ENCODE measurements at places on chromosomes 16 and 17.

DNA sequence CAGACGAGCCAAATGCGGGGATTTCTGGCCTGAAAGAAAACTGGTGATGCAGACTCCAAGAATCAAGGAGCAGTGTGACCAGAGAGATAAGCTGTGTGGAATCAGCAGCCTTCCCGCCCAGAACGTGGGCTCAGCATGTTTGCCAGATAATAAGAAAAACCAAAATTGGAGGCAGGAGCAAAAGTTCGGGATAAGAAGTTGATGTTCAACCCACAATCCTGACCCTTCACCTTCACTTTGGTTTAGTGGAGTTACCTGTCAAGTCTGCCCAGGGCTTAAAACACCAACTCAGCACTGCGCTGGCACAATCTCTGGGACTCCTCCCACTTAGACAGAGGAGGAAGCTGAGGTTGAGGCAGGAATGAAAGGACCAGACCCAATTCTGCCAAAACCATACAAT is 3.1 kb downstream of the SLC43A2 start:
- no peak for DNase-seq

GRCh38 chr16:11290102-11290893 is 9.2 kb upstream of the PRM1 start:
- DNase-seq, result no peak

DNA sequence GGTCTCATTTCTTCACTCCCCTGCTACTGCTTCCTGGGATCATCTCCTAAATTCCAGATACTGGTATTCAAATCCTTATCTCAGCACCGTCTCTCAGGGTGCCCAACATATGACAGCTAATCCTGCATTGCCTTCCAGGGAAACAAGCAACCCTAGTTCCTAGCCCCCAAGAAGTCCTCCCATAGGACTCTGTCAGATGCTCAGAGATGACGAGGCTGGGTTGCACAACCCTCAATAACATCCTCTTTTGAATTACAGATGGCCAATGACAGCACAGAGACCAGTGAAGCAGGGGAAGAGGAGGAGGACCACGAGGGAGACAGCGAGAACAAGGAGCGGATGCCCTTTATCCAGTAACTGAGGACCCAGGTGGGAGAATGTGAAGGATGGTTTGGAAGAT is 45.0 kb upstream of the CLEC3A start:
- DNase-seq, result peak; percentile 11

- DNase-seq, result no peak
These were observed 17.6 kb downstream of the NDEL1 start for GRCh38 chr17:8453326-8453725.

DNA sequence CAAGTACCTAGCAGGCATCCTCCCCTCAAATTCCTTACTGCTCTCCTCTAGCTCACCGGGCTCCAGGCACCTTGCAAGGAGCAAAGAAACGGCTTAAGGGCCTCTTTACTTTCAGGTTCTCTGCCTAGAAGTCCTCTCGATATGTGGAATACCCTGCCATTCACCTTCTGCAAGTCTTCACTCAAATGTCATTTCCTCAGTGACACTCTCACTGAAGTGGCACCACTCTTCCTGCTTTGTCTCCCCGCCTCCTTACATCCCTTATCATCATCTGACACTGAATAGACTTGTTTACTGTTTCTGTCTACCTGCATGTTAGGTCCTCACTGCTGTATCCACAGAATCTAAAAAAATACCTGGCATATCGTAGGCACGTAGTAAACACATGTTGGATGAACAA is 947 bp downstream of the SLC7A6OS start:
- DNase-seq, result no peak

Measured in CD4-positive, alpha-beta T cell treated with Interleukin-4 for 1 hour (primary cell).